Activated CD8-positive, alpha-beta memory T cell treated with anti-CD3 and anti-CD28 coated beads for 24 hours (primary cell): ENCODE measurements at places on chromosomes 1 and 21.

- DNase-seq, result peak; percentile 90
Observed at GRCh38 chr1:37477198-37477931, 3.0 kb downstream of the ZC3H12A start.

DNA sequence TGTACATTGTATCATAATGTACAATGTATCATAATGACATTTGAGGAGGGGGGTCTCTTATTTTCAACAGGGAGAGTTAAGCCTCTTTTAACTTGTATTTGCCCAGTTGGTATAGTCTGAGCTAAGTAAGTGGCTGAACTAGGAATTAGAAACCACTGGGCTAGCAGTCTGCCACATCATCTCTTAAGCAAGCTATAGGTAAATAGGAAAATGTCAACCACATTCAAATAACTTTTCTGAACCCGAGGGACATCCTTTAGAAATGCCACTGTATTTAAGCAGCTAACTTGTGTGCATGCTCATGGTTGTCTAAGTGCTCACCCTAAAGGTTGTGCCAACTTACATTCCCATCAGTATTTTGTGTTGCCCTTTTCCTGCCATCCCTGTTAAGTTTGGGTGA is 35.5 kb upstream of the ASB17 start:
- no peak for DNase-seq

- no peak for DNase-seq
Observed at GRCh38 chr1:185565302-185565701, 168.9 kb upstream of the HMCN1 start.

DNA sequence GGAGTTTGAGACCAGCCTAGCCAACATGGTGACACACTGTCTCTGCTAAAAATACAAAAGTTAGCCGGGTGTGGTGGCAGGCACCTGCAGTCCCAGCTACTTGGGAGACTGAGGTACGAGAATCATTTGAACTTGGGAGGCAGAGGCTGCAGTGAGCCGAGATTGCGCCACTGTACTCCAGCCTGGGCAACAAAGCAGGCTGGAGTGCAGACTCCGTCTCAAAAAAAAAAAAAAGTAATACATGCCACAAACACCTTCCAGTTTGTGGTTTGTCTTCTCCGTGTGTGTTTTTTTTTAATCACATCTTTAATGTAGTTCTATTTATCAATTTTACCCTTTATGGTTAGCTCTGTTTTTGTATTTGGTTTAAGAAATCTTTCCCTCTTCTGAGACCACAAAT is 22.3 kb downstream of the POGZ start:
- DNase-seq, result no peak

DNA sequence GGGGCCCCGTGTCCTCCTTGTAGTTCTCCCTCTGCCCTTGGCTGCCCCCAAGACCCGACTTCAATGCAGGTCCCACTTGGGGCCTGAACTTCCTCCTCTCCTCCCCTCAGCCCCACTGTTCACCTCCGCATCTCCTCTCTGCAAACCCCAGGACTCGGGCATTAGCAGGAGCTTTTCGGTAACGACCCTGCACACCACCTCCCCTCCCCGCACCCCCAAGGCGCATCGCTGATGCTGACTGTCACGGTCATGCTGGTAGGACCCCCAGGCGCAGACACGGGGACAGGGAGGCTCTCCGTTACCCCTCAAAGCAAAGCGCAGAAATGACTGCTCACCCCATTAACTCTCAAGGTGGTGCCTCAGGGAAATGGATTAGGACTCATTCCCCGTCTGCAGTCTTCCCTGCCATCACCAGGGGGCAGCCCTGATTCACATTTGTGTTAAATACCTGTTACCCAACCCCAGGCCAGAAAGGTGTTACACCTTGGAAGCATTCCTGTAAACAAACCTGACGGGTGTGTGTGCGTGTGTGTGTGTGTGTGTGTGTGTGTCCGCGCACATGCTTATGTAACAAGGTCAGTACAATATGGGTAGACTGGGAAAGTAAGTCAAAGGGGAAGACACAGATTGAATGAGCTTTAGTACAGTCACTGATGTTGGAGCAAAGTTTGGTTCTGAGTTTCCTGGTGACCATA is 6.4 kb upstream of the GUCA2B start:
- peak; percentile 84 for DNase-seq

GRCh38 chr1:54004481-54005049 is 13.4 kb downstream of the LDLRAD1 start:
- peak; percentile 4 for DNase-seq

DNA sequence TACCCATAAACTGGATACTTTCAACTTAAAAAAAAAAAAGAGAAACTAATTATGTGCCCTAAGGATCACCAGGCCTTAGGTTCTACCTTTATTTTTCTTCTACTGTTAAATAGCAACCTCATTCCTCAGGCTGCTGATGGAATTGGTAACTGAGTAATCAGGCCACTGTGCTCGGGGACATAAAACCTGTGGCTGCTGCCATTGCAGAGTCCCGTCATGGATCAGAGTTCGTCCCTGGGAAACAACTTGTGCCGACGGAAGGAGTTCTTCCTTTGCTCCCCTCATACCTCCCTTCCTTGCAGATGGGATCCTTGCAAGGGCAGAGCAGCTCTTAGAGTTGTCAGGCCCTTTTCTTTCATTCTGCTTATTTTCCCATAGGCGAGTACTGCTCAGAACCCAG is 123.6 kb downstream of the PBX1 start:
- no peak for DNase-seq

GRCh38 chr1:234001817-234002216 is 97.3 kb downstream of the SLC35F3 start:
- no peak for DNase-seq

GRCh38 chr1:29227511-29227910 is 3.2 kb downstream of the MECR start:
- no peak for DNase-seq

DNA sequence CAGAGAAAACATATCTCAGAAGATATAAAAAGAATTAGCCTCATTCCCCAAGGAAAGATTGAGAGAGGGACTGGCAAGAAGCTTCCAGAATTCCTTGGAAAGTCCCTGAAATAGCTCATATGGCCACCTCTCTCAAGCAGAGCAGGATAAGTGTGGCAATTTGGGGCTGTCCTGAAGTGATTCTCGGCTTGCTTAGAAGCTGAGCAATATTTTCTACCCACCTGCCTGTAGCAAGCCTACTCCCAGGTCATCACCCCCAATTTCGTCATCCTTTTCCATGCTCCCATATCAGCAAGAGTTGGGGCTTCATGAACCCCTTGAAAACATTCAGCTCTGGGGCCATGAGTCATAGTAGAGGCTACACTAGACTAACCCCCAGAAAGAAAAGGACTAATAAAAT is 131.5 kb downstream of the PLPP3 start:
- DNase-seq, result no peak

GRCh38 chr1:225482421-225482950 is 54.6 kb upstream of the LBR start:
- no peak for DNase-seq

- no peak for DNase-seq
Observed at GRCh38 chr1:183685112-183685713, 32.1 kb upstream of the APOBEC4 start.

DNA sequence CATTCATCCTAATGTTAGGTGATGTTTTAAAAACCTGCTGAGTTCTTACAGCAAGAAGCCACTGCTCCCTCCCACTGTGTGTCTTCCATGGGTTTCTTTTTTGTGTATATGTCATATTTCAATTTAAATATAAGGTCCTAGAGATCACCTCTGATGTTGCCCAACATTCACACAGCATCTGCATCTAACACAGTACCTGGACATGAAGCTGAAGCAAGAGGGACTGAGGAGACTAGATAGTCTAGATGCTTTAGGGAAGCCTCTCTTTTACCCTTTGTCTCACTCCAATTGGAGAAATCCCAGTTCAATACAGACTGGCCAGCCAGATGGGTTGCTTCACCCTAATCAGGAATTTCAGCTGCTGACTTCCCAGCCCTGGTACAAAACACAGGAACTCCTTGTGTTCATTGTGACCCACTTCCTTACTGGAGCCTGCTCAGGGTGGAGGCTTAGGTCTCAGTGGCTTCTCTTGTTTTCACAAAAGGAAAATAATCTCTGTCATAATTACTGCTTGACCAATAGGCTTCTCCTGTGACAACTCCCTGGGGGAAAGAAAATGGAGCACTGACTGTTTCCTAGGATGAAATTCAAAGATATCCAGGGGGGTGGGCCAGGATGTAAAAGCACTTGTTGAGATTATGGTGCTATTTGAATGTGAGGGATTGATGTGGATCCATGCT is 17.3 kb downstream of the BTG2 start:
- no peak for DNase-seq

DNA sequence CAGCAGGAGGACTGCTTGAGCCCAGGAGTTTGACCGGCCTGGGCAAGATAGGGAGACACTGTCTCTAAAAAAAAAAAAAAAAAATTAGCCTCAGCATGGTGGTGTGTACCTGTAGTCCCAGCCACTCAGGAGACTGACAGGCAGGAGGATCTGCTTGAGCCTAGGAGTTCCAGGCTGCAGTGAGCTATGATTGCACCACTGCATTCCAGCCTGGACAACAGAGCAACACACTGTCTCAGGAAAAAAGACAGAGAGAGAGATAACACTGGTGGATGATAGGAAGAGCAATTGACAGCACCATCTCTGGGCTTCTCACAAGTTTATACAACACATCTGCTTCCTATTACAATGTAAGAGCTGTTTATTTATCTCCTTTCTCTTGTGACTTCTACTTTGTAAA is 2.4 kb upstream of the RNU11 start:
- no peak for DNase-seq

- peak; percentile 54 for DNase-seq
Observed at GRCh38 chr1:41580520-41581172, 96.2 kb upstream of the EDN2 start.

GRCh38 chr1:52592637-52593323 is 9.4 kb upstream of the GPX7 start:
- no peak for DNase-seq

- no peak for DNase-seq
Observed at GRCh38 chr1:96649301-96649700, 72.3 kb upstream of the PTBP2 start.

- DNase-seq, result no peak
Observed at GRCh38 chr1:69305621-69306020, 262.1 kb upstream of the LRRC7 start.

- DNase-seq, result no peak
Observed at GRCh38 chr21:45599146-45599581, 44.4 kb upstream of the PCBP3 start.

- DNase-seq, result no peak
Observed at GRCh38 chr1:11187931-11188330, 1.2 kb upstream of the ANGPTL7 start.

- DNase-seq, result no peak
Observed at GRCh38 chr1:18190598-18190997, 83.0 kb downstream of the IGSF21 start.

GRCh38 chr1:4216231-4216630 is 316.2 kb upstream of the C1orf174 start:
- DNase-seq, result peak; percentile 13

- DNase-seq, result no peak
Observed at GRCh38 chr1:8816264-8816663, 1.2 kb downstream of the RERE start.

DNA sequence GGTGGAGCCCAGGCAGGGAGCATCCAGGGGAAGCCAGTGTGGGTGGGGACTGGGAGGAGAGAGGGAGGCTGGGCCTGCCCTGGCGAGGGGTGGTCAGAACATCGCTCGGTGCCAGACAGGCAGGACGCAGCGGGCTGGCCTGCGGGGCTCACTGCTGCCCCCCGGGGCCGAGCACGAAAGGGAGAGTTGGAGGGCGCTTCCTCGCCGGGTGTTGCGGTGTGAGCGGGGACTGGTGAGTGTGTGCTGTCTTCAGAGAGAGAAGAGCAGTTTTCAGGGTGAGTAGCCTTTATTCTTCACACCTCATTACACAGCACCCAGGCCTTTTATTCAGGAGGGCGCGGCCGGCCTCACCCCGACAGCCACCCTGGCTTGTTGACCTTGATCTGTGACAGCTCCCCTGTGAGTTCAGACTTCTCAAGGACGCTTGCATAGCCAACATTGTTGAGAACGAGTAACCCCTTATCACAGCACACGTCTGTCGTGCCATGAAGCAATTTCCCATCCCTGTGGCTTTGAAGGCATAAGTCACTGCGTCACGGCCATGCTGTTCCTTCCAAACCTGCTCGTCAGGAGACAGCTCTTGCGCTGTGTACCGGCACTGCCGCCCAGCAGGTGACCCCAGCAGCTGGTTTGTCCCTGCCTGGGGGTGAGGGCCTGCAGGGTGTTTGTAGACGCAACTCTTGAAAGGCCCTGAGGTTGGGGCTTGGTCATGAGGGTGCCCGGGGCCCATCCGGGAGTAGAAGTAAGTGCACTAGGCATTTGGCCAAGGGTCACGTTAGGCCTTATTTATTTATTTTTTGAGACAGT is 54.6 kb downstream of the PRKCZ start:
- DNase-seq, result no peak
